T-cell (primary cell): ENCODE measurements at places on chromosomes 5 and 9.

GRCh38 chr9:122204055-122204454 lies 24.7 kb downstream of the LHX6 start:
- DNase-seq: no peak

DNA sequence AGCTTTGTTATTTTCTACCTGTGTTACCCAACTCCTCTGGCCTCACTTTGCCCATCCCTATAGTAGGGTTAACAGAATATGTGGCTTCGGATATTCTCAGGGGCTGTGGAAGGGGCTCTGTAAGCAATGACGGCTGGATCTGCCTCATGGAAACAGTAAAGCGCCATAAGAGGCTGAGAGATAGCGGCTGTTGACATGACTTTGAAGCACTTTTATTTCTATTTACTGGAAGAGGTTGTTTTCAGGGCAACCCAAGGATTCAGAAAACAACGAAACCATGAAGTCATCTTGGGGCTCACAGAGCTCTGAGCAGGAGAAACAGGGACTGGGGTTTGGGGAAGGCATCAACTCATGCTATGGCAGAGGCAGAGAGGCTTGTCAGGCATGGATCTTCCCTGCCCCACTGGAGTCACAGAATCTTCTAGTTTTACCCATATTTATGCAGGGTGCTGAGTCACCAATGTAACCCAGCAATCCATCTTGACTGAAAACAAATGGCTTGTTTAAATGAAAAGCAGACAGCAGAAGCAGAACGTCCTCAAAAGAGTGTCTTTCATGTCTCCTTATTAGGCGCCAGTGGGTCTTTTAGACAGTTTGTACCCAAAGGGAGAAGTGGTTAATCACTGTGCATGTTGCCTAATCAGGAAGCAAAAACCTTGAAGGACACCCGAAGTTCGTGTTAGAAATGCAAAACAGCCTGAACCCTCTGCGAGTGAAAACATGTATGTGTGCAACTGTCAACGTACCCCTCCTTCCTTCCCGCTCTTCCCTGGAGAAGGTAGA lies 113.0 kb downstream of the COL23A1 start:
- DNase-seq: no peak

- no peak for DNase-seq
Measured at GRCh38 chr5:53882676-53883031, 322.2 kb downstream of the NDUFS4 start.

- no peak for DNase-seq
Measured at GRCh38 chr5:151234476-151235238, 10.8 kb upstream of the CCDC69 start.

DNA sequence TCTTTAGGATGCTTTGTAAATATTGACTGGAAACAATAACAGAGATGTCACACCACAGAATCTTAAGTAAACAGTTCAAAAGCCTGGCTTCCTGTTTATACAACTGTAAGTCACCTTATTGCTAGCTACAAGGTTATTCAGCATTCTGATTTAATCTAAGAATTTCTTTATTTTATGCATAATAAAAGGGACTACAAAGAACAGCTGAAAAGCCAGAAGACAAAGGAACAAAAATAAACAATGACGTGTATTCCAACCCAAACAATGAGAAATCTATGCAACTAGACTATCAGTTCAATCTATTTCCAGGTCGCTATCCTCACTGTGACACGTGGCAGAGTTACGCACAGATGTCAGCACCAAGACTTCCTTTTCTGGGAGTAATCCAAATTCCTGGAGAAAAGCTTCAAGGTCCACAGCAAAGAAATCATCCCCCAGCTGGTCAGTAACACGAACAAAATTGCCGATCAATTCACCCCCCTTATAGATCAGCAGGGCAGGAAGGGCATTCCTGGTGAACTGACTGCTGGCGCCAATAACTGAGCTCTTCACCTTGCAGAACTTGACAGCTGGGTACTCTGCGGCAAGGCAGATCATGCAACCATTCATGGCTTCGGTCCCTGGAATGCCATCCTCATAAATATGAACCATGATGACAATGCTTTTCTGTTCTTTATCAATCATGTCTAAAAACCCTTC lies 8.4 kb downstream of the PDCL start:
- no peak for DNase-seq

- DNase-seq: no peak
Measured at GRCh38 chr5:160641405-160641804, 210.6 kb downstream of the ATP10B start.

- DNase-seq: no peak
Measured at GRCh38 chr5:175253597-175253996, 190.4 kb downstream of the DRD1 start.

GRCh38 chr5:73304381-73304780 lies 131.4 kb downstream of the TMEM174 start:
- DNase-seq: no peak

DNA sequence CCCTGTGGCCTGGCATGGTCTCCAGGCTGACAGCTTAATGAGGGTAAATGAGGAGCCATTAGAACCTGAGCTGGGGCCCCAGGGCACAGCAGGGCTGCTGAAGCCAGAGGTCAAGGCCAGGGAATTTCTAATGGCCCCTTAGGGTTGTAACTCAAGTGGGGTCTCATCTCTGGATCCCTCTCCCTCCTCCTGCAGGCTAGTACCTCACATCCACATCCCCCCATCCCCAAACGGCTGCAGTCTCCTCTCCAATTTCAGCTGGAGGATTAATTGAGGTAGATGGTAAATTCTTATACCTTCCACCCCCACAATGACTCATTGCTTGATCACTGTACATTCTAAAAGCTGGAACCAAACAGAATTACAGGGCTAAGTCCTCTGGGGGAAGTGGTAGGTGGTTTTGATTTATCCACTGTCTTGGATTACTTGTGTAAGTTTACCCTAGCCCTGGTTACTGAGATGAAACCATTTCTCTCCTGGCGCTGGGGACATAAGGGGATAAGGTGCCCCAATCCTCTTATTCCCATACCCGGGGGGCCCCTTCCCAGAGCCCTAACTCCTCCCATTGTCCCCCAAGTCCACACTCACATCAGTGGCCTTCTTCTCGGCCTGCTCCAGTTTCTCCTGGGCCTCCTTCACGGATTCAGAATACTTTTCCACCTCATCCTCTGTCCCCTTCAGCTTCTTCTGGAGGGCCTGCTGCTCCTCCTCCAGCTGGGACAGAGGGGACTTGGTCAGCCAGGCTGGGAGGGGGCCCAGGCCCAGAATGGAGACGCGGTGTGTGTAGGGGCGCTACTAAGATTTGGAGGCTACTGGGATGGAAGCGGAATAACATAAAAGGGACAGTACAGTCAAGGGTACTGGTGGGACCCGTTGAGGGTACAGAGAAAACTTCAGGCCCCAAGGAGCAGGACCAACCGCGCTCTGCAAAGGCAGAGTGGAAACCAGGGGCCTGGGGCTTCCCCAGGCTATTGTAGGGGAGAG lies 875 bp downstream of the TPM2 start:
- no peak for DNase-seq

GRCh38 chr5:3828761-3829160 lies 233.1 kb downstream of the IRX1 start:
- DNase-seq: no peak

DNA sequence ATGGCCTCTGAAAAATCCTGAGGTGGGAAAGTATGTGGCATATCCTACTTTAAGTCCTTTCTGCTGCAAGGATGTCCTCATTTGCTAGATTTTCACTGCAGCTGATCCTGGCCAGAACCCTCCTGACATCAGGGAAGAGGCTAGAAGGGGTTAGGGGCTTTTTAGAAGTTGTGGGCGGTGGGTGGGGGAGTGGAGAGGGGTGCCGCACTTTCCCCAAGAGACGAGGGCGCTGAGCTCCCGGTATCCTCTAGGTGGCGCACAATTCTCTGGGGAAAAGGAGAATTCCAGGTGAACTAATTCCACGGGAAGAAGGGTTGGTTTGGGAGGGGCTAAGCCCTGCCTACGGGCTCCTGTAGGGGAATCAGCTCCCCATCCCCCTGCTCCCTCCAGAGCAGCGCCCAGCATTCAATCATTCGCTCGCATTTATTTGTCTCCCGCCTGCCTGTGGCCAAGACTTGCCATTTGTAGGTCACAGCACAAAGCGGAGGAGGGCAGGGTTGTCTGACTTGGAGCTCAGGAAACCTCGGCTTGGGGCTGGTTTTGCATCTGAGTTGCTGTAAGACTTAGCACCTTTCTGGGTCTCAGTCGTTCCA lies 42.9 kb upstream of the HAND1 start:
- no peak for DNase-seq

DNA sequence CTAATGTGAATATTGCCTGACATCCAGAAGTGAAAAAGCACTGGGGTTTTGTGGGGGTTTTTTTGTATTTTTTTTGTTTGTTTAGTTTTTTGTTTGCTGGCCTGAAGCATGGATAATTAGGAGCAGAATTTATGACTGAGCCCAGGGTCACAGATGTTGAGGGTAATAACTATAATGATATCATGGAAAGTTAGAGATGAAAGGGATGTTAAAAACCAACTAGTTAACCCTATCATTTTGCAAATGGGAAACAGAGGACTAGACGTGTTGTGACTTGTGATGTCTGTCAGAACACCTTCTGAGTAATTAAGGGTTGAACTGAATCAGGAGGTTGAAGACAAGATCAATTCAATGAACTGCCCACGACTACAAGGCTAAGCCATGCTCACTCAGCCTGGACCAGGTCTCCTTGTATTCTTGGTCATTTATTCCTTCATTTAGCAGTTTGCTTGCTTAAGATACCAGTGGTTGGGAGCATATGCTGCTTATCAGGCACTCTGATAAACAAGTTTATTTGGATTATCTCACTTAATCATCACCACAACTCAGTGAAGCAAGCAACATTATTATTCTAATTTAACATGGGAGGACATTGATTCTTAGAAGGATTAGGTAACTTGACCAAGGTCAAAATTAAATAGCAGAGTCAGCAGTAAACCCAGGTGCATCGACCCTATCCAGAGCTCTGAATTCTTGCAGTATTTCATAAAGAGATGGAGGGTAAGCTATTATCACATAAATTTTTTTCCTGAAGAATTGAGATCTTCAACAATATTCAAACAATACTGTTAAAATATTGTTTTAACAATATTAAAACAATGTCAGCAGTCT lies 75.7 kb upstream of the PIK3R1 start:
- DNase-seq: no peak

- no peak for DNase-seq
Measured at GRCh38 chr9:19660019-19660418, 128.8 kb downstream of the SLC24A2 start.

GRCh38 chr9:104027295-104027694 lies 66.8 kb upstream of the SMC2 start:
- DNase-seq: no peak

DNA sequence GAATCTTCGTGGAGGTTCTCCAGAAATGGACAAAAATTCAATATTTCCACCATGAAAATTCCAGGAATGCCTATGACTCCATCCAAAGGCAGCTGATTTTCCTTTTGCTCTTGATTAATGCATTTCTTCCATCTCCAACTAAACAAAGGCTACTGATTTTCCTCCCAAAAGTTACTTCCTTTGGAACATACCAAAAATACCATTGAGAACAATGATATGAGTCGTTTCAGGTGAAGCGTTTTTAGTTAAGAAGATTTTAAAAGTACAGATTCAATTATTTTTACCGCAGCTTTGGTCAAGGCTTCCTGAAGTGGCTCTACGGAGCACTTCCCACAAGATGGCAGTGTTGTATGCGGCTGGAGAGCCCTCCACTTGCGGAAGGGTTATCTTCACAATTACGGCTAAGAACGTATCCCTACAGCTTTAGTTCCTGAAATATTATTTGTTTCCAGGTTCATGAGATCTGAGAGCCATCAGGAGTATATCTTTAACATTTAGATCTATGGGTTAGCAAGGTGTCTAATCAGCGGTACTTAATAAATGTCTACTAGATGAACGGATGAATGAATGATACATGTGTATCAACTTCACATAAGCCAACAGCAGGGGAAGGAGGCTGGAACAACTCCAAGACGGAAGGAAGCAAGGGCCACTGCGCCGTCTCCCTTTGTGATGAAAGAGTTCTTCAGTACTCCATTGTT lies 35.9 kb upstream of the ARSB start:
- DNase-seq: no peak

GRCh38 chr5:8520917-8521316 lies 652.0 kb downstream of the MTRR start:
- no peak for DNase-seq

DNA sequence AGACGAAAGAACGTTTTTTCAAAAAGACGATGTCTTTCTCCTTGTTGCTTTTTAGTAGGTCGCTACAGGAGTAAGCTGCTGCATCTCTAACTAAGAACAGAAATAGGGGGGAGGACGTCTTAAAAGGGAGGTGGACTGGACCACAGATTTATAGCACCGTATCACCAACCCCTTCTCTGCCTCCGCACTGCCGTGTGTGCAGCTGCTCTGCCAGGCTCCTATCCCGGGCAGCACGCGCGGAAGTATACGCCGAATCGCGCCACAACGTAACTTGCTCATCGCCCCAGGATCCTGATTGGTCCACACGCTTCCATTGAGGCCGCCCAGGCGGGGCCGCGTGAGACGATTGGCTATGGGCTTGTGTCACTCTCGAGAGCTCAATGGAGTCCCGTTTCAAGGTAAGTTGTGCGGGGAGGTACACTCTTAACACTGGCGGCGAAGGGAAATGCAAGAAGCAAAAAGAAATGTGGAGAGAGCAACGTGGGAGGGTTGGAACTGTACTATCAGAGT lies at the start of gene ELAVL2:
ELAVL2 (minus strand) TSS at position 121 of the 510 bp plus-strand sequence. CDS start 64,006 bp downstream, outside the sequence.
- no peak for DNase-seq

- DNase-seq: no peak
Measured at GRCh38 chr5:21646469-21646868, 1206.7 kb downstream of the CDH12 start.

- no peak for DNase-seq
Measured at GRCh38 chr5:124922255-124922975, 176.0 kb upstream of the ZNF608 start.

GRCh38 chr5:103041071-103041676 lies 78.8 kb downstream of the GIN1 start:
- DNase-seq: no peak

- DNase-seq: no peak
Measured at GRCh38 chr9:117523531-117524153, 108.8 kb upstream of the ASTN2 start.

- no peak for DNase-seq
Measured at GRCh38 chr5:129658801-129659200, 89.1 kb upstream of the MINAR2 start.

DNA sequence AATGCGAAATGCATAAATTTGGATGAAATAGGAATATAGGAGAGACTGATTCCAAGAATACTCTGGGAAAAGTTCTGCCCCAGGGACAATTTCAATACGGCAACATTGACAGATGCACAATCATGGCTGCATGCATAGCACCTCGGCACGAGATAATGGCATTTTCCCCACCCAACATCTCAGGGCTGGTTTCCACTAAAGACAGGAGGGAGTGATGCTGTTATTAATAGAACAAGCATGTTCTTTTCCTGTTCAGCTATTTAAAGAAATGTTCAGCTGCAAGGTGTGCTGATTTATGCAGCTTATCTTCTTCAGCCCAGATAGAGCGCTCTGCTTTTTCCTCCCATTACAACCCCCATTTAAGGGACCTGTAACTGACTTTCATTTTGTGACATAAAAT lies 740.2 kb downstream of the TLR4 start:
- DNase-seq: no peak
